ENCODE measurements at places on chromosomes 12 and 14.
A peak's percentile ranks its signal among the peaks of the same experiment; 100 is the strongest.

DNA sequence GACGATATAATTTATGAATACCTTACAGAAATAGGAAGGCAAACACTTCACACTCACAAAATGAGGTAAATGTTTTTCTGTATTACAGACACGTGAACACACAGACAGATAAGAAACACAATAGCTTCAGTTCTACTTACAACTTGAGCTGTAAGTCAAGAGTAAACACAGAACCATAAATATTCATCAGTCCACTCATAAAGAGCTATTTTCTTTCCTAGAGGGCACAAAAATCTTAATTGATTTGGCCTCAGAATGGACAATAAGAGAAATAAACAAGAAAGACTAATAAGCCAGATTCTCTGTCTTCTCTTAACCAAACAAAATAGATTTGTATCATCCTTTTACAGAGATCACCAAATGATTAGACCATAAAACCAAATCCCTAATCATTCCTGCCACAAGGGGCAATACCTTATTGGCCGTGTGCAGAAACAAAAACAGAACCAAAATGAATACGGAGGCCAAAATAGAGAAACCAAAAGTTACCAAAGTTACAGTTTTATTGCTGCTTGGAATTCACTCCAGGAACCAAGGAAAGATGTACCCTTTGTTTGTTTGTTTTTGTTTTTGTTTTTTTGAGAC, 38.1 kb upstream of the GARIN2 start:
- no peak for DNase-seq

DNA sequence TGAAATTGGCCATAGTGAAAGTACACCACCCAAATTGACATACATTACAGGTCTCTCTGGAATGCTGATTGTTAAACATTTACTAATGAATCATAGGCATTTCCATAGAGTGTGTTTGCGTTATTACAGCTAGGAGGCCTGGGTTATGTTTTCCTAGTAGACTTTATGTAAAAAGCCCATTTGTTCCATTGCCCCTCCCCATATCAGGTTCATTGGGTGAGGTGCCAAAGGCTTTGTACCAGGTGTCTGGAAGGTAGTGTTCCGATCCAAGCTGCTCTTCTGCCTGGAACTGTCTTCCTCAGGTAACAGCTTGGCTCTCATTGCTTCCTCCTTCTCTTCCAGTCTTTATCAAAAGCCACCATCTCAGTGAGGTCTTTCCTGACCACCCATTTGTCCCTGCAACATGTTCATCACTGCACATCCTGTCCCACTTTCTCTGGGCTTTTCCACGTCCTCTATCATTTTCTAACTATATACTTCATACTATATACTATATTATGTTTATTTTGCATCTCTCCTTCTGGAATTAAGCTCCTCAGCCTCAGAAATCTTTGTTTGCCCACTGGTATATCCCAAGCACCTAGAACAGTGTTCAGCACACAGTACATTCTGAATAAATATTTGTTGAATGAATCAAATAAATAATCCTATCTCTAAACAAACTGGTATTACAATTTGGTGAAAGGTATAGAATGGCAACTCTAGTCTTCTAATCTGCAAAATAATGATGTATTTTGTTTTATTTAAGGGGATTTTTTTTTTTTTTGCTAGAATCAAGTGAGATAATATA, 252.3 kb downstream of the KTN1 start:
- no peak for DNase-seq

GRCh38 chr14:71625175-71625574, 307.1 kb upstream of the RGS6 start:
- no peak for DNase-seq

- peak; percentile 29 for DNase-seq
These were observed 58.8 kb upstream of the FOXG1 start for GRCh38 chr14:28707814-28708213.

DNA sequence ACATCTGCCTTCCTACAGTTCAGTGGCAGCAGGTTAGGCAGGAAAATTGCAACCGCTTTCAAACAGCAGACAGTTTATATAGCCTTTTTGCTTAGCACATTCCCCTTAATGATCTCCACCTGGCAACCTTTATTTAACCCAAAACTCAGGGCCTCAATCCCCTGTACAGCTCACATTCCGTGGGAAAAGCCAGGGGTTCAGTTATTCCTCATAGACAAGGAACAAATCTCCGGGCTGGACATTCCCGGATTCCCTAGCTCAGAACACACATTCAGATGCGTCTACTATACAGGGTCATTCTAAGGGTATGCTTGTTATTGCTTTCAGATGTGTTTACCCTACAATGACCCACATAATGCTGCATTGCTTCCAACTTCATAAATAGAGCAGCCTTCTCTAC, 73.8 kb upstream of the DCN start:
- DNase-seq: no peak

- no peak for DNase-seq
These were observed 377.0 kb downstream of the NPAS3 start for GRCh38 chr14:33315721-33316120.
